ENCODE measurements at places on chromosomes 6 and 20. TPM values are rescaled to one million over a fixed set of nuclear protein-coding genes. Genes with fewer than 3 reads are reported as not detected.
A peak's percentile ranks its signal among the peaks of the same experiment; 100 is the strongest.

DNA sequence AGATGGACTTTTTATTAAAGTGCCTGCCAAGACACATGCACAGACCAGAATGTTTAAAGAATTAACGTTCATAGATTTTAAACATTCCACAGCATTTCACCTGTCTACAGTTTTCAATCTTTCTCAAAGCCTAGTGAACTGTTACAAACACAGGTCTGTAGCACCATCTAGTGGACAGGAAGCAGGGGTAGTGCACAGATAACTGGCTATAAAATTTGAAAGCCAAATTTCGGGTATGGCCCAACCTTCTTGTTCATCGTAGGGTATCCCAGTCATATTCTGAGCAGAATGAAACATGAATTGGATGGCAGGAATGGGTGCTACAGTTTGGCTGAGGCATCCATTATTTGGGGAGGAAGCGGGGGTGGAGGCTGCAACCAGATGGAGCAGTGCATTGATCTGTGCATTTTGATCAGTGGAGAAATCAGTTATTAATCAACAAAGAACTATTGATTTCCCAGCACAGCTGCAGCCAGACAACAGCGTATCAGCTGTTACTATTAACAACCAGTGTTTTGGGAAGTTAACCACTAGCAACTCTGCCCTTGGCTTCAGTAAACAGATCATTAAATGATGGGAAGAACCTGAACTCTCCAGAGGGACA lies 56.1 kb upstream of the B3GAT2 start:
- peak; percentile 51 for DNase-seq

- DNase-seq: no peak
These were observed 957 bp upstream of the VEGFA start for GRCh38 chr6:43768983-43769525.

DNA sequence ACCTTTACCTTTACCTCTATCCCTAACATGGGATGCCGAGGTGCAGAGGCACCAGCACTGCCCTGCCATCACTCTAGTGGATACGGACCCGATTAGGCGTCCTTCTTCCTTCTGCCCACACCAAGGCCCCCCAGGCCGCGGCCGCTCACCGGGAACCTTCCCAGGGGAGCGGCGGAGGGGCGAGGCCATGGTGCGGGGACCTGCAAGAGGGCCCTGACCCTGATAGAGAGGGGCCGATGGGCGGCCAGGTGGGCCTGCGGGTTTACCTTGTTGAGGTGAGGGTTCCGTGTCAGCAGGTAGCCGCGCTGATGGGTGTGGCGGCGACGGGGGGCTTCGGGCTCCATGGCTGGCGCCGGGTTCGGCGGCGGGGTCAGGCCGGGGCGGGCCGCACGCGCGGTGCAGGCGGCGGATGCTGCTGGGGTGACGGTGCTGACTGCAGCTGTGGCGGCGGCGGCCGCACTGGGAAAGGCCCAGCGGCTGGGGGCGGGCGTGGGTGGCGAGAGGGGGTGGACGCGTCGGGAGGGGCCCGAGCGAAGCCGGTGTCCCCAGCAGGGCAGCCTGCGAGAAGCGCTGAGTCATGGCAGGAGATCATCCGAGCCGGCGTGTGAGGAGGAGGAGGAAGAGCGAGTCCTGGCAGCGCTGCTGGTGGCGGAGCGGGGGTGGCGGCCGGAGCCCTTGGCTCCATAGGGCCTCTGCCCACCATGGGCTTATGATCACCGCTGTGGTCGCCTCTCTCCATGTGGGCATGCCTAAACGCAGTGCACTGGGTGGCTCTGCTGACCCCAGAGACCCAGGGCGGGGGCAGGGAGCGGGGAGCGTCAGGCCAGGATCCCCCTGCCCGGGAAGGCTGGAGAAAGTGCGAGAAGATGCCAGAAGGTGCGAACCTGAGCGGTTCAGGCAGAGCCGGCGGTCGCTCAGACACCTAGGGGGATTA lies at the start of gene ME1:
Gene ME1 (minus strand): TSS at position 441 of the 934 bp plus-strand sequence. CDS start 97 bp downstream, at position 344.
- DNase-seq: no peak

GRCh38 chr6:124800222-124800621 lies 162.0 kb upstream of the RNF217 start:
- DNase-seq: no peak

DNA sequence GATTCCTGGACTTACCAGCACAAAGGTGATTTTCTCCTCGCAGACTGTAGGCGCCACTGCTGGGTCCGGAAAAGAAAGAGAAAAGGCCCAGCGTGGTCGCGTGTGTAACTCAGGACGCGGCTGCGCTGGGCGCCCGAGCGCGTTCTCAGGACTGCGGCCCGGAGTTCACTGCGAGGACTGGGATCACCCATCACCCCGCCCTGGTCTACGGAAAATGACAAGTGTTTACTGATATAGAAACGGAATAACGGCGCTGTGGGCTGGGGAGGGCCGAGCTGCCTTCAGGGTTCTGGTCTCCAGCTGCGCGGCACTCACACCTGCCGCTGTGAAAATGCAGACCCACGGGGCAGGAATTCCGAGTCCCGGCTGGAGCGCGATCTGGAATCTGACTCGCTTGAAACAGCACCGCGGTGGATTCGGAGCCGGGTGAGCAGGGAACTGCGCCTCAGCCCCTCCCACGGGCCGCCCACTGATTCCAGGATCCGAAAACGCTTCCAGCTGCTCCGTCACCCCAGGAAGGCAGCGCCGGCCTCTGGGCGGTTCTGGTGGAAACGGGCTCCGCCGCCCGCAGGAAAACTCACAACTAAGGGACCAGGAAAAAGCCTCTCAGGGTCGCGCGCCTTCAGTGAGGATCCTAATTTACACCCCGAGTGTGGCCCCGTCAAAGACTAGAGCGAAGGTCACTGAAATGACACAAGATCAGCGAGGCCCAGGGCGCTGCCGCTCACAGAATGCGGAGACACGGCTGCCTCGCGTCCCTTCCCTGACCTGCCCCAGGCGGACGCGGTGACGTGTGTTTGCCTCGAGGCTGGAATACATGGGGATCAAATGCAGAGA lies 34.5 kb downstream of the HLA-A start:
- DNase-seq: no peak

- DNase-seq: no peak
These were observed 97.4 kb downstream of the IRF4 start for GRCh38 chr6:489001-489400.

DNA sequence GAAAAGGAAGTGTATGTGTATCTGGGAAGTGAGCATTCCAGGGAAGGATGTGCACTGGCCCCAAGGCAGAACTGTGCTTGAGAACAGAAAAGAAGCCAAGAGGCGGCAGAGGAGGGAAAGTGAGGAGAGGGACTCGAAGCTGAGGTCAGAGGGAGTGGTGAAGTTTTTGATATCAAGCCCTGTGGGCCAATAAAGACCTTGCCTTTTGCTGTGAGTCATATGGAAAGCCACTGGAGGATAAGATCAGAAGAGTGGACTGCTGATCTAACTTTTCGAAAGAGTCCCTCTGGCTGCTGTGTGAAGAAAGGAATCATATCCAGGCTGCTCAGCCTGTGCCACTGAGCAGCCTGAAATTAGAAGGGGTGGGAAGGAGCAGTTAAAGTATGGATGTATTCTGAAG lies 99.4 kb downstream of the EYA4 start:
- DNase-seq: no peak

- DNase-seq: no peak
These were observed 341.6 kb upstream of the JAG1 start for GRCh38 chr20:11015440-11015839.

RBPJL gene
- polyA plus RNA-seq: not detected

Measured in right renal pelvis (tissue), 4 donors.